NCI-H524 (cell line): ENCODE measurements at places on chromosomes 12 and 14.
A peak's percentile ranks its signal among the peaks of the same experiment; 100 is the strongest.

GRCh38 chr14:63203618-63204406 lies 431 bp upstream of the RHOJ start:
- DNase-seq, result peak; percentile 93

GRCh38 chr14:80768646-80769045 lies 172.9 kb downstream of the CEP128 start:
- DNase-seq, result no peak

GRCh38 chr12:132717531-132718387 lies 7.1 kb downstream of the PGAM5 start:
- DNase-seq, result no peak

DNA sequence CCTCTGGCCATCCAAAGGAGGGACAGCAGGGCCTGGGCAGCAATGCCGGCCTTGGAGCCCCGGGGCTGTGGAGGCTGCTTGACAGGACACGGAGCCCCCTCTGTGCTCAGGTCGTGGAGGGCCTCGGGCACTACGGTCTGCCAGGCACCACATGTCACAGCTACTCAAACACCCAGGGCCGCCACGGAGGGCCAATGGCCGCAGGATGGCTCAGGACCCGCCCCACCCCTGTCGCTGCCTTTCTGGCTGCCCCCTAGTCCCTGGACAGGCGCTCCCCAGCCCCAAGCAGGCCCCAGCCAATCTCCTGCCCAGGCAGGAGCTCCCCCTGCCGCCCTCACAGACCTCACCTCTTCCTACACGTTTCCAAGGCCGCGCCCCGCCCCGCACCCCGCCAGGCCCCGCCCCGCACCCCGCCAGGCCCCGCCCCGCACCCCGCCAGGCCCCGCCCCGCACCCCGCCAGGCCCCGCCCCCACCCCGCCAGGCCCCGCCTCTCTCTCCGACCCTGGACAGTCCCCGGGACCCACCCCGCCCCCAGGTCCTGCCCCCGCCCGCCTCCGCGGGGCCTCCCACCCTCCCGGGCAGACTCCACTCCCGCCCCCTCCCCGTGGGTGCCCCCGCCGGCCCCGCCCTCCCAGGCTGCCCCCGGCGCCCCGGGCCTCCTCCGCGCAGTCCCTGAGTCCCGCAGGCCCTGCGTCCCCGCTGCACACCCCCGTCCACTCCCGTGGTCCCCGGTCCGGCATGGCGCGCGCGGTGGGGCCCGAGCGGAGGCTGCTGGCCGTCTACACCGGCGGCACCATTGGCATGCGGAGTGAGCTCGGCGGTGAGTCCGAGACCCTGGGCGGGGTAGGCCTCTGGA lies at the start of gene ASPG:
Gene ASPG, plus strand, starts transcription at position 669 of the 857 bp plus-strand sequence. Its CDS starts 71 bp downstream, at position 740.
- DNase-seq, result no peak

- DNase-seq, result no peak
Measured at GRCh38 chr14:95509495-95509894, 7.0 kb downstream of the SYNE3 start.

GRCh38 chr14:92551044-92551841 lies 37.7 kb downstream of the RIN3 start:
- no peak for DNase-seq

GRCh38 chr12:18496156-18496555 lies 234.8 kb downstream of the PIK3C2G start:
- peak; percentile 4 for DNase-seq

GRCh38 chr12:58925751-58926150 lies 5.4 kb upstream of the LRIG3 start:
- DNase-seq, result no peak
